ENCODE measurements at places on chromosomes 4 and X. TPM values are rescaled to one million over a fixed set of nuclear protein-coding genes. Genes with fewer than 3 reads are reported as not detected.

DNA sequence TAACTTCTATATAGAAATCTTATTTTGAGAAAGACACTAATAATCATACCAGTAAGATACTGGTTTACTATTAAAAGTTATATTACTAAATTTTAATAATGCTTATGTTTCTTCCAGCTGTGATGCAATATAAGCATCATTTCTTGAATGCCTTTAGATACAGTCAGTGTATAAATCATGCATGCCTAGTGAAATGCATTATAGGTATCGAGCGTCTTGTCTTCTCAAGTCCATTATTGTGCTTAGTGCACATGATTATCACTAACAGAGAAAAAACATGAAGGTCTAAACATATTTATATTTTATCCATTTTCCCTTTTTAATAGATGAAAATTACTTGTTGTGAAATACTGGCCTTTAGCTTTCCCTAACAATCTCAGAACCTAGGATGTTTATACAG is 1021.5 kb upstream of the AGA start:
- DNase-seq, result no peak

TSPAN6 gene
- 33.3 TPM for total RNA-seq

SLIT2 gene
- total RNA-seq, result 159 TPM

CT45A1 gene
- not detected for total RNA-seq

DNA sequence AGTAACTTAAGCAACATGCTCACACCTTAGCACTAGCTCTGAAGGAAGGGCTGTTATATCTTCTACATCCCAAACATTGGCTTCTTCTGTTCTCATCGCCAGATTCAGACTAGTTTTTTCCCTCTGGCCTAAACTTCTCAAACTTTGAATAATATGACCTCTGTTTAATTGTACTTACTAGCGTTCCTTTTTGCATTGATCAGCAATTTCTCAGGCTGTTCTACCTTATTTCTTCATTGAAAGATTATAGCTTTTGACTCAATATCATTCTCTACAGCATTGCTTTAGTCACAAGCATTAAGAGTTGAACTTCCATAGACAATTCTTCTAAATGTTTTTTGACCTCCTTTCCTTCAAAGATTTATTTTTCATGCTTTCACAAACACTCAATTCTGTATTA is 659.2 kb downstream of the PCDH7 start:
- DNase-seq, result no peak

GPR143 gene
- not detected for total RNA-seq

GRCh38 chrX:23373129-23373804 is 38.6 kb downstream of the PTCHD1 start:
- no peak for DNase-seq

GRCh38 chr4:3851211-3851610 is 85.0 kb downstream of the ADRA2C start:
- no peak for DNase-seq

GRCh38 chr4:6193399-6193798 is 7.0 kb downstream of the JAKMIP1 start:
- peak; percentile 39 for DNase-seq

PRR32 gene
- not detected for total RNA-seq

ADH4 gene
- 1.8 TPM for total RNA-seq

GRCh38 chr4:7539186-7539585 is 104.5 kb upstream of the PSAPL1 start:
- DNase-seq, result no peak

Measured in sciatic nerve (tissue), 2 donors.